ENCODE measurements at places on chromosomes 5 and 9.

GRCh38 chr5:108430931-108431608 lies 49.2 kb upstream of the FBXL17 start:
- ATAC-seq = peak; percentile 64

DNA sequence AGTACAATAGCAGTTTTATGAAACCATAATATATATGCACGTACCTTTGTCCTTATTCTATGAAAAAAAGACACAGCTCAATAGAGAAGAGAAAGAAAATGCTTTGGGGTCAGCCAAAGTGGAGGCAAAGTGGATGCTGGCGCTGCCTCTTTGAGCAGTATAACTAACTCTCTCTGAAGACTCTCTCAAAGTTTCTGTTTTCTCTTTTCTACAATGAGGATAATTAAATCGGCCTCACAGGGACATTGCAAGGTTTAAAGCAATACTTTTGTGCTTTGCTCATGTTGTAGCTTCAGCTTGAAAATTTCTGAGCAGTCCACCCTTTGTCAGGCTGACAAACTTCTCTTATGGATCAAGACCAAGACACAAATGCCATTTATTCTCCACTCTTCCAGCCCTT lies 455.1 kb upstream of the MPDZ start:
- ATAC-seq = no peak

- ATAC-seq = no peak
These were observed 41.6 kb downstream of the LPAR1 start for GRCh38 chr9:110996436-110997220.

GRCh38 chr5:157214415-157214814 lies 33.8 kb downstream of the ITK start:
- ATAC-seq = no peak

- ATAC-seq = no peak
These were observed 253.9 kb downstream of the SPATA31D1 start for GRCh38 chr9:82242285-82242963.

DNA sequence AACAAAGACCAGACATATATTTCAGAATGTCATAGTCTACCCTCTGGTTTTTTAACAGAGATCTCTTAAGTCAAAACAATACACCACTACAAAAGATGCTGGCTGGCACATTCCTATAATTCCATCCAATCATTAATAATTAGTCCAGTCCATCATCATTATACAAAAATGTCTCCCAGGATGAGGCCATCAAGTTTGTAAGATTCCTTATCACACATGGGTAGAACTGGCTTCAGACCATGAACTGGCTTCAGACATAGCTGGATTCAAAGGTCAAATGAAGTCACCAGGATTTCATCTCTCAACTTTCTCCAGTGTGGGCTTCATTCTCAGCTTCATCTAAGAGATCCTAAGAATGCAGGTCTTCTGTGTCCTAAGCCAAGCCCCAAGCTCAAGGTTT lies 147.1 kb downstream of the ENC1 start:
- no peak for ATAC-seq

Data from SK-N-SH treated with all-trans-retinoic acid at 6 μM for 48 hours (cell line).